ENCODE measurements at places on chromosomes 2 and 18. TPM values are rescaled to one million over a fixed set of nuclear protein-coding genes. Genes with fewer than 3 reads are reported as not detected.

ANKRD30B gene
- 0.24 TPM for total RNA-seq

XIRP2 gene
- not detected for total RNA-seq

PLGLB2 gene
- 2.8 TPM for total RNA-seq

TUBB8B gene
- not detected for total RNA-seq

IL36A gene
- not detected for total RNA-seq

LINC00305 gene
- total RNA-seq = not detected

SCN7A gene
- not detected for total RNA-seq

CHRNG gene
- total RNA-seq = not detected

CCDC74B gene
- 10.2 TPM for total RNA-seq

IL18RAP gene
- total RNA-seq = not detected

ARHGAP25 gene
- total RNA-seq = 1.3 TPM

G6PC2 gene
- total RNA-seq = not detected

SRSF7 gene
- total RNA-seq = 76.6 TPM

GNAL gene
- 1.3 TPM for total RNA-seq

SP5 gene
- total RNA-seq = not detected

CD8B2 gene
- total RNA-seq = not detected

AQP4 gene
- not detected for total RNA-seq

C1GALT1C1L gene
- total RNA-seq = 0.97 TPM

ALLC gene
- total RNA-seq = not detected

CTAGE1 gene
- total RNA-seq = not detected

GDF7 gene
- under 0.01 TPM for total RNA-seq

LHCGR gene
- total RNA-seq = not detected
